Kidney (tissue), 22 donors: ENCODE measurements at places on chromosomes 5 and 9. TPM values are rescaled to one million over a fixed set of nuclear protein-coding genes. Genes with fewer than 3 reads are reported as not detected.

DNA sequence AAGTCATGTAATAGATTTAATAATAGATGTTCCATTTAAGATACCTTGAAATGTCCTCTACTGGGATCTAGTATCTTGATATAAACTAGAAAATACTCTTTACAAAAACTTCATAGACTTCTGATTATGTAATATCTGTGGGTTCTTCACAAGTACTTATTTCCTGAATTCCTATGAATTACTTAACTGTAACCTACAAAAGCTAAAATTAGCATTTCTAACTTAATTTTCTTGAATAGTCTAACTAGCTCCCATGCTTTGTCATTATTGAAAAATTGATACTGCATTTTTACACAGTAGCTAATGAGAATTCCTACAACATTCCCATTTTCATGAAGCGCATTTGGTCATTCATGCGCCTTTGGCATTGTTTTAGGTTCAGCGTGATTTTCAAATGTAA lies 1828.2 kb downstream of the MAT2B start:
- no peak for DNase-seq

DNA sequence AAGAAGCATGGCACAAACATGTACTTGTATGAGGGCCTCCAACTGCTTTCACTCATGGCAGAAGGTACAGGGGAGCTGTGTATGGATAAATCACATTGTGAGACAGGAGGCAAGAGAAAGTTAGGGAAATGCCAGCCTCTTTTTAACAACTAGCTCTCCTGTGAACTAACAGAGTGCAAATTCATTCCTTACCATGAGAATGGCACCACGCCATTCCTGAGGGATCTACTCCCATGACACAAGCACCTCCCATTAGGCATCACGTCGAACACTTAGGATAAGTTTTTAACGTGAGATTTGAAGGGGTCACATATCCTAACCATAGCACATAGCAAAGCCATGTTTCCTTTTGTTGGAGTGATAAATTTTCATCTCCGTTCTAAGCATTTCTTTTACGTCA lies 747.2 kb upstream of the CHD1 start:
- DNase-seq, result no peak

- DNase-seq, result no peak
Observed at GRCh38 chr9:93603906-93604326, 27.5 kb downstream of the PHF2 start.

The TCF7 gene
- total RNA-seq, result 15.6 TPM

- DNase-seq, result no peak
Observed at GRCh38 chr5:135214897-135215616, 181.0 kb upstream of the PITX1 start.

The FST gene
- 2.7 TPM for total RNA-seq
